Stimulated activated CD8-positive, alpha-beta memory T cell treated with anti-CD3 and anti-CD28 coated beads, Interleukin-4, amount 100 ng/mL, for 1 hour (primary cell): ENCODE measurements at places on chromosomes 3 and 15.

DNA sequence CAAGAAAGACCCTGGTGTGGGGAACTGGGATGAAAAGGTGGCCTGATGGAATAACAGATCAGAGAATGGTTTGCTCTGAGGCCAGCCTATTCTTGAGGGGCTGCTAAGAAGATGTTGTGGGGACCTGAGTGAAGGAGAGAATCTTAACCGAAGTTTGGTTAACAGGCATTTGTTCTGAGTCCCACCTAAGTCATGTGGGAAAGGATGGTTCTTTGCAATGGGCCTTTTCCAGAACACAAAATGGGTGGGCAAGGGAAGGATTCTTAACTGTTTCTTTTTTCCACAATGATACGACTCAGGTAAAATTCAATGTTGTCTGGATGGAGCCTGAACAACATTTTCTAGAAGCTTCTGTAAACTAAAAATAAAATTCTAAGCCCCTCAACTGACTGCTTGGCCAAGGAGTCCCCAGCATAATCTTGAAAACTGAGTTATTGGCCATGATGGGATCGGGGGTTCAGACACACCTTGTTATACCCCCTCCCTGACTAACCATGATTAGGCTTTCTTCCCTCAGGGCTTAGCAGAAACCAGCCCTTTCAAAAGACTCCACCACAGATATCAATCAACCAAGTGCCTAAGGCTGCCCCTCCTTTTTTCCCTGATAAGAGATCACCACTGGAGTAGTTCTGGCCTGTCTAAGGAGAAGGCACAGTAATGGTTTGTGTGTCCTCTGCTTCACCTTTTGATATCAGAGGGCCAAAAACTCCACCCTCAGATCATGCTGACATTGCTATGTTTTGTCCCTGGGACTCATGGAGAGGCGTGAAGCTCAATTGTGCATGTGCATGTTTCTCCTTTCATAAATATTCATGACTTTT is 30.1 kb downstream of the SCN11A start:
- DNase-seq, result no peak

- DNase-seq, result no peak
Measured at GRCh38 chr3:13850161-13850945, 29.5 kb downstream of the WNT7A start.

- DNase-seq, result no peak
Measured at GRCh38 chr3:168884353-168884903, 779.1 kb downstream of the MECOM start.

DNA sequence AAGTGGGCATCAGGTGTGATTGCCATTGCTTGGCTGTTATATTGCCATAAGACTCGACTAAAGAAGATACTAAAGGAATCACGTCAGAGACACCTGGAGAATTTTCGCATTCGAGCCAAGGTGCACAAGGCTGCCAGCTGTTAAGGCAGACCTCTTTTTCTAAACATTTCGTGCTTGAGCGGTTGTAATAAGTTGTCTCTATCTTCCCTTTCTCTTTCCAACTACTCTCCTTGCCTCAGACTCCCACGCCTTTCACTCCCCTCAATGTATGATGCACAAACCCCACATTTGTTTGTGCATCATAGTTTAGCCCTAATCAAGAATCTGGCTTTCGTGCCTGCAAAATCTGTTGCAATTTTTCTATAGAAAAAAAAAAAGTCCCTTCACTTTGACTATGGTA is 118.0 kb downstream of the IQCH start:
- no peak for DNase-seq

DNA sequence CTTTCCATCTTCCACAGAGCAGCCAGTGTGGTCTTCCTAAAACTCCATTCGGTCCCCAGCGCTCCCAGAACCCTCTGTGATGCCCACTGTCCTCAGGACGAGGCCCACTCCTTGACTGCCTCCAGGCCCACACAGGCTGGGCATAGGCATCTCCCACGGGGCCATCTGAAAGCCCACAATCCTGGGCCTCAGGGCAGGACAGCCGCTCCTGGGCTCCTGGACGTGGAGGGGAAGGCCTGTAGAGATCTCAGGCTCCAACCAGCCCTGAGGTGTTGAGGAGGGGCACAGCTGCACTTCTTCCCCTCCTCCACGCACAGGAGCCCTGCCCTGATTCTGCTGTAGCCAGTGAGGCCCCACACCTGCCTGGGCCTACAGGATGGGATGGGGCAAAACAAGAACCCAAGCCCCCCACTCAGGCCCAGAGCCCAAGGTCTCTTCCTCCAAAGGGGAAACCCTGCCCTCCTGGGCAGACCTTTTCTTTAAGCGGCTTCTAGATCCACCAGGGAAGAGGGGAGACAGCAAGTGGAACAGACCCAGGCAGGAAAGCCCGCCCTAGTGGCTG is 25.9 kb downstream of the SHISA5 start:
- no peak for DNase-seq

GRCh38 chr3:120477781-120478180 is 27.0 kb upstream of the FSTL1 start:
- no peak for DNase-seq
